ENCODE measurements at places on chromosomes 6 and 20. TPM values are rescaled to one million over a fixed set of nuclear protein-coding genes. Genes with fewer than 3 reads are reported as not detected.
A peak's percentile ranks its signal among the peaks of the same experiment; 100 is the strongest.

DNA sequence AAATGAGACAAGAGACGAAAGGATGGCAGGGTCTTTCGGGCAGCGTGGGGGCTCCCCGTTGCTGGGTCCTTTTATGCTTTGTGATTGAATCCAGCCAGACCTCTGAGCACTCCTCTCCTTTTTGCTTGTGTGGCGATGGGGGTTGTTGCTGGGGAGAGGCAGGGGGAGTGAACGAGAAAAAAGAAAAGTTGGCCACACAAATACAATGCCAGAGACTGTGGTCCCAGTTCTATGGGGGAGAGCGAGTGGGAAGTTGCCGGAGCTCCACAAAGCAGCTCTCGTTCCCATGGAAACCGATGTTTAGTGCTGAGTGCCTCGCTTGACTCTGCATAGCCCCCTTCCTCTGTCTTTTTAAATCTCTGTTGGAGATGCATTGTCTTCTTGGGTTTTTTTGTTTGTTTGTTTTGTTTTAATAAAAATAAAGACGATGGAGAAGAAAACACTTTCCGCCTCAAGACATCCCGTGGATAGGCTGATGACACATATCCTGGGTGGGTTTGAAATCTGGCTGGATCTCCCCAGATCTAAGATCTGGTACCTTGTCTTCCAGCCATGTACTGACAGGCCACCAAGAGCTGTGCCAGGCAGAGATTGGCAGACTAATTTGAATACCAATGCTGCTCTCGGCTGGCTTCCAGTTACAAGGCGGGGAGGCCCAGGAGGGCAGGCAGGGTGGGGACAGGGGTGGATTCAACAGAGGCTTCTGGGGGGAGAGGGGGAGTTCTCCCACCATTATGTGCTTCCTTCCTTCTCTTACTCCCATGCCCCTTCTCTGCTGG is 529.3 kb downstream of the QKI start:
- DNase-seq = peak; percentile 89

DNA sequence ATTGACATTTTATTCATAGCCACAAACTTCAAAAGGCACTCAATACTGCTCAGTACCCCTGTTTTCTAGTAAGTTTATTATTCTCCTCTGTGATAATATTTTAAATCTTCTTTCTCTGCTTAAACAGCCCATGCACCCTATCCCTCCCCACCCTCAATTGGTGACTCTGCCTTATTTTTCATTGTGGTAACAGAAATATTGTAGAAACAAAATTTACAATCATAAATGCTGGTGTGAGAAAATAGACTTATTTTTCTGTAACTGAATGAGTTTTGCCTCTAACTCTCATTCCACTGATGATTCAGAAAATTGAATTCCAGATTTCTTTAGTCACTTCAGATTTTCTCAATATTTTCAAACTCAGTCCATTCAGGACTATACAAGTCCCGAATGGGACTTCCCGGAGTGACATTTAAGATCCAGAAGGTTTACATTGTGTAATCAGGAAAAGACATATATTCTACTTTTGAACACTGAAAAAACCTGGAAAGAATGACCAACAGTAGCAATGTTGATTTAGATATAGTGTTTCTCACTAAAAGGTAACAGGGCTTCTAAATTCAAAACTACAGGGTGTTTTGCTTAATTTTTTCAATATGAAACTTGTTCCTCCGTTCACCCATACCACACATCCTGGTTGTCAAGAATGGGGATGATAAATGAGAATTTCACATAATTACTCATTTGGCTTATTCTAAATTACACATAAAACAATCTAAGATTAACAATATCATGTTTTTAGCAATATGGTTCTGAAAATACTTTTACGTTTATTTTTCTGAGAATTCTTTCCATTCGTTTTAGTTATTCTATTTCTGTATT is 34.8 kb upstream of the UST start:
- DNase-seq = no peak

- no peak for DNase-seq
Observed at GRCh38 chr6:15712797-15713196, 50.0 kb upstream of the DTNBP1 start.

DNA sequence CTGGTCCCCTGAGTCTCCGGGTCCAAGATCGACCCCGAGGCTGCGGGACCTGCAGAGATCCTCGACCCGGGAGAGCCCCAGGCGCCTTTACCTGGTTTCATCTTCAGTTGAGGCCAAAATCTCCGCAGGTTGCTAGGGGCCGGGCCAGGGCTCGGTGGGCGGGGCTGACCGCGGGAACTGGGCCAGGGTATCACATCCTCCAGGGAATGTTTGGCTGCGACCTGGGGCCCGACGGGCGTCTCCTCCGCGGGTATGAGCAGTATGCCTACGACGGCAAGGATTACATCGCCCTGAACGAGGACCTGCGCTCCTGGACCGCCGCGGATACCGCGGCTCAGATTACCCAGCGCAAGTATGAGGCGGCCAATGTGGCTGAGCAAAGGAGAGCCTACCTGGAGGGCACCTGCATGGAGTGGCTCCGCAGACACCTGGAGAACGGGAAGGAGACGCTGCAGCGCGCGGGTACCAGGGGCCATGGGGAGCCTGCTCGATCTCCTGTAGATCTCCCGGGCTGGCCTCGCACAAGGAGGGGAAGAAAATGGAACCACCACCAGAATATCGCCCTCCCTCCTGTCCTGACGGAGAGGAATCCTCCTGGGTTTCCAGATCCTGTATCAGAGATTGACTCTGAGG is 53.8 kb upstream of the POLR1H start:
- DNase-seq = peak; percentile 46

- peak; percentile 80 for DNase-seq
Observed at GRCh38 chr6:159044899-159045727, at the start of gene TAGAP. TAGAP (minus strand) TSS chr6:159044991; CDS start chr6:159044146, 845 bp downstream.

The COQ3 gene
- 11.4 TPM for polyA plus RNA-seq

The TRIM15 gene
- polyA plus RNA-seq = 0.13 TPM

The CITED2 gene
- 18.6 TPM for polyA plus RNA-seq
